ENCODE measurements at places on chromosomes 12 and 14.
A peak's percentile ranks its signal among the peaks of the same experiment; 100 is the strongest.

DNA sequence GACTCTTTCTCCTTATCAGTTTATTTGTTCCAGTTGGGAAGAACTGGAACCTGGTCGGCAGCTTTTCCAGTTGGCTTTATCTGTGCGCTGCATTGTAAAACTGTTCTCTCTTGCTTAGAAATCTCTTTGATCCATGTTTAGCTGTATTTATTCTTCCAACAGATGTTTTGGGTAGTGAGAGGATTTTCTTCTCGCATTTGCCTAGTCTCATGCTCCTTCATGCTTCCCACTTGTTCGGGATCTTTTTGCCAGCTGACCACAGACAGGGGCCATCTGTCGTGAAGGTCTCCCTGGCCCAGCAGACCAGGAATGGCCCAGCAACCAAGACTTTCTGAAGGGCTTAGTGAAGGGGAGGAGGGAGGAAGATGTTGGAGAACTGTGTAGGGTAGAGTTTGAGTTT is 21.6 kb downstream of the NTF3 start:
- no peak for DNase-seq

DNA sequence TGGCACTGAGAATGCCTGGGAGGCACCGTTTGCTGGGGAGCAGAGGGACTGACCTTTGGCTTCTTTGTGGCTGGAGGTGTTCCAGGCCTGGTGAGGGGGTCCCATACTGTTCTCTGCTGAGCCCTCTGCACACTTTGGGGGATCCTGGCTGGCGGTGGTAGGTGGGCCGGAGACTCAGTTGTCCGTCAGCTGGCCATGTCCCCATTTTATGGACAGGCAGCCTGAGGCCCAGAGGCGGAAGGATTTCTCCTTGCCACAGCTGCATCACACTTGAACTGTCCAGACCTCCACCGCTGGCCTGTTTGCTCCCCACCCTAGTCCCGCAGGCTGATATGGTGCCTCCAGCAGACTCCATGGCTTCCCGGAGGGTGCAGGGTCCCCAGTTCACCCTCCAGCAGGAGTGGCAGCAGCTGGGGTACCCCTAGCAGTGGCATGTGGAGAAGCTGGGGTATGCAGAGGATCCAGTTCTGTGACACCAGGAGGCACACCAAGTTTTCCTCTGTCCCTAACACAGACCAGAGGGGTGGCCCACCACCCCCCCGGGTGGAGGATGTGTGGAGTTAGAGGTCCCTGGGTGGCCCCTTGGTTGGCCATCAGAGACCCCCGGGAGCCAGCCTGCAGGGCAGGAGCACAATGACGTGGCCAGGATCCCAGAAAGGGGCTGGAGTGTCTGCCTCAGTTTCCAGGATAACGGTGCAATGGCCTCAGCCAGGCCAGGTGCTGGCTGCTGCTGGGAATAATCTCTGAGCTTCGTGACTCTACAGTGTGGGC is 14.8 kb downstream of the SLC25A29 start:
- no peak for DNase-seq

DNA sequence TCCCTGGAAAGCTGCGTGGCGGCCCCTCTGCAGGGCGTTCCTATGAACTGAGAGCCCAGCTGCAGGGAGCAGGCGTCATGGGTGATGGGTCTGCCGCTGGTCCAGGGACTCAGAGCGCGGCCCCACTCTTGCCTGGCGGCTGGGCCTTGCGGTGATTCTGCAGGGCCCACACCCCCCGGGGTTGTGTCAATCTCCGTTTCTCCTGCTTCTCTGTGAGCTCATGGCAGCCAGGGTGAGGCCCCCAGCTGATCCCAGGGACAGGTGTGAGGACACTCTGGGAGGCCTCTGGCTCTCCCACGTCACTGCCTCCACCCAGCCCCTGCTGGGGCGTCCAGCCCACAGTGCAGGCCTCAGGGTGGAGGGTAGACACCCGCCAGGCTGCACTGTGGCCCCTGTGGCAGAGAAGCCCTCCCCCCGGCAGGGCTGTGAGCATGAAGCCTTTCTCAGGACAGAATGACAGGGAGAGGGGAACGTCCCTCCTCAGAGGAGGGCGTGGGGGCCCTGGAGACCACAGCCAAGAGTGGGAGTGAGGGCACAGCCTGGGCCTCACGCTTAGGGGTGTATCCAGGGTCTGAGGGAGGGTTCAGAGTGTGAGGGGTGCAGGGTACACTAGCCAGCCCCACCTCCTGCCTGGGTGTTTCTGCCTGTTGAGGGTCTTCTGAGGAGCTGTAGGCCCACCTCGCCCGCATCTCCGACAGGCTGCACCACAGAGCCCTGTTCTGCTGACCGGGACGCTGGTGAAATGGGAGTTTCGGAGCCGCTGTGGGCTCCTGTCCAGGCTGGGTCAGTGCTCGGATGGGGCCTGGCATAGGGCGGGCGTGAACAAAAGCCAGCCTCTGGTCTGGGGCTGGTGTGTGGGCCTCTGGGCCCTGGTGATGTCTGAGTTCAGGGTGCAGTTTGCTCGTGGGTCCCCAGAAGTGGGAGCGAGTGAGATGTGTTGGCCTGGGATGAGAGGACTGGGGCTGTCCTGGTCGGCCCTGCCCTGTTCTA is 26.7 kb upstream of the CRIP2 start:
- DNase-seq: no peak

- no peak for DNase-seq
Observed at GRCh38 chr12:121505513-121505912, 75.3 kb downstream of the KDM2B start.

DNA sequence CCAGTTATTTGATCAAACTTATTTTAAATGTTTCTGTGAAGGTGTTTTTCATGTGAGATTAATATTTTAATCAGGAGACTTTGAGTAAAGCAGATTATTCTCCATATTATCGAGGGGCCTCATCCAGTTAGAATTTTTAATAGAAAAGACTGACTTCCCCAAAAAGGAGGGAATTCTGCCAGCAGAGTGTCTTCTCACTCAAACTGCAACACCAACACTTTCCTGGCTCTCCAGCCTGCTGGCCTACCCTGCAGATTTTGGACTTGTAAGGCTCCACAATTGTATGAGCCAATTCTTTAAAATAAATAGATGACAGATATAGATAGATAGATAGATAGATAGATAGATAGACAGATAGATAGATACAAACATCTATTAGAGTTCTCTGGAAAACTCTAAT is 155.7 kb downstream of the SEC23A start:
- DNase-seq: no peak

- no peak for DNase-seq
Observed at GRCh38 chr14:92540472-92541048, 27.0 kb downstream of the RIN3 start.

DNA sequence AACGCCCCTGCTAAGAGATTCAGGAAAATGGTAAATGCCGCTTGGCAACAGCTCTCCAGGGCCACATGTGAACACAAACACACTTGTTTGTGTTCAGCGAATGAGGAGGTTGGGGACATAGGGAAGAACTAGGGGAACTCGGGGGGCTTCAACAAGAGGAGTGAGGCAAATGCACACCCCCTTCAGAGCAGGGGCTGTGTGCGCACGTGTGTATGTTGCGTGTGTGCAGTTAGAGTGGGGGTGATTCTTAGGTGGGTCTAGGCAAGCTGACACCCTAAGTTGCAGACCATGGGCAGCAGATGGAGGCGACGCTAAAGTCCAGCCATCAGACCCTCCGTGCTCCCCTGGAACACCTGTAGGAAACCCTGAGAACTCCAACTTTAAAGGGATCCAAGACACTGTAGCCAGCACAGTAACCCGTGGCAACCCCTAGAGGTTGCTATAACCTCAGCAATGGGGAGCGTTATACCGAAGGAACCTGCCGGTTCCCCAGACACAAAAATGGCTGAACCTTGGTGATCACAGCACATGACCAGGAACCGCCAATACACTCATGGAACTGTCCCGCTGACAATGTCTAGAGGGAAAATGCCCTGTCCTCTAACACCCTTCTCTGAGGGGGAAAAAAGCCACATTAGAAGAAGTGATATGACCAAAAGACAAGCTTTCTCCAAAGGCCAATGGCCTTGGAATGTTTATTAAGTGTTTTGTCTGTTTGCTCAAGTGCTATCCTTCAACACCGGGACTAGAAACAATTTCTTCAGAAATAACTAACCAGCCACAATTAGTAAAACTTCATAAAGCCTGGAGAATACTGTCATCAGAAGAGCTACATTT is 86.5 kb upstream of the CEP83 start:
- peak; percentile 55 for DNase-seq

All from NCI-H2081 (cell line).